ENCODE measurements at places on chromosomes 5 and 9. TPM values are rescaled to one million over a fixed set of nuclear protein-coding genes. Genes with fewer than 3 reads are reported as not detected.

- no peak overlapping the region for H3K27ac ChIP-seq
- H3K27me3 ChIP-seq, result no peaks in the 10 kb centered on the region
- H3K36me3 ChIP-seq, result no peaks in the 10 kb centered on the region
- no peak for DNase-seq
- no peaks in the 10 kb centered on the region for H3K4me1 ChIP-seq
- no peak overlapping the region for H3K4me3 ChIP-seq
Measured at GRCh38 chr5:155783246-155783645, 543.7 kb upstream of the SGCD start.

DNA sequence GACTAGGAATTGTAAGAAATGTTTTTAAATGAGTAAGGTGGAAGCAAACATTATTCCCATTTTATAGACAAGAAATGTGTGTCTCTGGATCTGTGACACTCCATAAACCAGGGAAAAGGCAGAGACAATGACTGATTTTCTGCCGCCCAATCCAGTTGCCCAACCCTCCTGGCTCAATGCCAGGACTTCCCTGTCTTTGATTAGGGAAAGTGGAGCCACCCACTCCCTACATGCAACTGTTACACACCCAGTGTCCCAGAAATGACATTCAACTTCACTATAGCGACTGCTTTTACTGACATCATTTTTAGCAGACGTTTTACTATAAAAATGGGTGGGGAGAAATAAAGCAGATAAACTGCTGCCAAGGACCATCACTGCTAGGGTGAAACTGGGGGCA lies 79.7 kb downstream of the THBS4 start:
- no peak for DNase-seq
- H3K4me1 ChIP-seq, result peaks cover 31% of the 10 kb centered on the region
- no peak overlapping the region for H3K4me3 ChIP-seq
- H3K36me3 ChIP-seq, result no peaks in the 10 kb centered on the region
- no peak overlapping the region for H3K27ac ChIP-seq

The TOMM5 gene
- total RNA-seq, result 51.1 TPM

GRCh38 chr9:76732341-76732958 lies 31.8 kb upstream of the PCA3 start:
- H3K4me3 ChIP-seq, result no peak overlapping the region
- no peaks in the 10 kb centered on the region for H3K27me3 ChIP-seq
- H3K27ac ChIP-seq, result no peak overlapping the region
- H3K36me3 ChIP-seq, result no peaks in the 10 kb centered on the region
- DNase-seq, result no peak

DNA sequence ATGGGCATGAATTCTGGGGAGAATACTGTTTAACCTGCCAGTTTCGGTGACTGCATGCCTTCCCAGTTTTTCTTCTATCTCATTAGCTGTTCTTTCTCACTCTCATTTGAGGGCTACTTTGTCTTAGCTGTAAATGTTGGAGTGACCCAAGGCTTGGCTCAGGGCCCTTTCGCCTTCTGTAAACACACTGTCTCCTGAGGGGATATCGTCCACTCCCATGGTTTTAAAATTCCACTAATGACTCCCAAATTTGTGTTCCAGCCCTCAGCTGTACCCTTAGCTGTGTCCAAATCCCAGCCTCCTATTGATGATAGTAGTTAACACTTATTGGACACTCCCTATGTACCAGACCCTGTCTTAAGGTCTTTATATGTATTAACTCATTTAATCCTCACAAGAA lies 14.1 kb upstream of the RNF145 start:
- no peak overlapping the region for H3K4me3 ChIP-seq
- no peak overlapping the region for H3K27ac ChIP-seq
- no peaks in the 10 kb centered on the region for H3K36me3 ChIP-seq
- no peak for DNase-seq
- no peaks in the 10 kb centered on the region for H3K27me3 ChIP-seq
- H3K4me1 ChIP-seq, result no peaks in the 10 kb centered on the region

GRCh38 chr9:19975499-19975898 lies 186.7 kb upstream of the SLC24A2 start:
- no peak for DNase-seq
- peaks cover 12% of the 10 kb centered on the region for H3K4me1 ChIP-seq
- no peaks in the 10 kb centered on the region for H3K36me3 ChIP-seq
- no peaks in the 10 kb centered on the region for H3K27me3 ChIP-seq
- no peak overlapping the region for H3K4me3 ChIP-seq

DNA sequence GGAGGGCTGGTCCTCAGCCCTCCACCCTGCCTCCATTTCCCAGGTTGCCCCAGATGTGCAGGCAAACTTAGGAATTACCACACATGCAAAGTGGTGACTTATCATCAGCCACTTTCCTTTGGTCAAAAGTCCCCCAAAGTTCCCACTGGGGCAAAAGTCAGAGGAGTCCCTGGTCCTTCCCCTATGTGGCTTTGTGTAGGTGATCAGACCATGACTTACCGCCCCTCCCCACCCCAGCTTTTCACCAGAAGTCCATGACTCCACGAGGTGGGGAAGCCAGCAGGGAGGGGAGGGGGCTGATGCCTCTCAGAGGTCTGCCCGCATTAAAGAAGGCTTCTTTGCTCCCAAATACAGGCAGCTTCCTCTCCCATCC lies 5.8 kb downstream of the TRAF1 start:
- peak overlapping the region; percentile 99 for H3K27ac ChIP-seq
- DNase-seq, result no peak
- H3K4me1 ChIP-seq, result peaks cover 96% of the 10 kb centered on the region

- no peaks in the 10 kb centered on the region for H3K36me3 ChIP-seq
- no peak overlapping the region for H3K4me3 ChIP-seq
- no peak for DNase-seq
- no peaks in the 10 kb centered on the region for H3K27me3 ChIP-seq
Measured at GRCh38 chr5:16518606-16519005, 53.0 kb upstream of the ZNF622 start.

DNA sequence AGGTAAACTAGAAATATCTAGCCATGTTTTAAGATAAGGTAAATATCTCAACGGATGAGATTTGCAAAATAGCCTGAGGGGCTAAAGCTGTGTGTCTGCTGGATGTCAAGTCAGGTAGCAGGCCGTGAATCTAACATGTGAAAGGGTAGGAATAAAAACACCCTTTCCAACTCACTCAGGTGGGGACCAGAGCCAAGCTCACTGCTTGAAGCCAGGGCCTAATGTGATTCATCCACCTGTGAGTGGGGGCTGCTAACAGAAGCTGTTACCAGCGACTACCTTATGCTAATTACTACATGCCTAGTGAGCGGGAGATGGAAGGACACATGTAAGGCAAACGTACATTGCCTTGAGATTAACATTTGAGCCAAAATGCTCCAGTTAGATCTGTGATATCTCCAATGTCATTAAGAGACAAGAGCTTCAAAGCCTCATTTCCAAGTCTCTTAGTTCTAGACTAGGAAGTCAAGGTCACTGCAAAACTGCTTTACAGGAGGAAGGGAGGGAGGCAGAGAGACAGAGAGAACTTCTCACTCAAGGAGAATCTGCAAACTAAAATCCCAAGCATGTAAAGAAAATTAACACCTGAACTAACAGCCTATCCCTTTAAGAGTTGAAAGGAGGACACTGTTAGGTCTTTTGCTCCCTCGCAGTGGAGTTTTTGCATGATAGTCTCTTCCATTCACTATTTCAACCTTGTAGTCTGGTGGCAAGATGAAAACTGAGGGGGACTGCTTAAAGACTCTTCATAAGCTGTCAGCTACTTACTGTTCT lies 141.6 kb upstream of the RPS23 start:
- H3K4me1 ChIP-seq, result peaks cover 4% of the 10 kb centered on the region
- H3K36me3 ChIP-seq, result no peaks in the 10 kb centered on the region
- no peak for DNase-seq
- H3K4me3 ChIP-seq, result no peak overlapping the region
- no peaks in the 10 kb centered on the region for H3K27me3 ChIP-seq
- no peak overlapping the region for H3K27ac ChIP-seq

All from CD4-positive, alpha-beta memory T cell (primary cell).